ENCODE measurements at places on chromosomes 6 and 20.
A peak's percentile ranks its signal among the peaks of the same experiment; 100 is the strongest.

GRCh38 chr6:83847179-83847578 is 6.0 kb upstream of the RIPPLY2 start:
- no peak for DNase-seq

DNA sequence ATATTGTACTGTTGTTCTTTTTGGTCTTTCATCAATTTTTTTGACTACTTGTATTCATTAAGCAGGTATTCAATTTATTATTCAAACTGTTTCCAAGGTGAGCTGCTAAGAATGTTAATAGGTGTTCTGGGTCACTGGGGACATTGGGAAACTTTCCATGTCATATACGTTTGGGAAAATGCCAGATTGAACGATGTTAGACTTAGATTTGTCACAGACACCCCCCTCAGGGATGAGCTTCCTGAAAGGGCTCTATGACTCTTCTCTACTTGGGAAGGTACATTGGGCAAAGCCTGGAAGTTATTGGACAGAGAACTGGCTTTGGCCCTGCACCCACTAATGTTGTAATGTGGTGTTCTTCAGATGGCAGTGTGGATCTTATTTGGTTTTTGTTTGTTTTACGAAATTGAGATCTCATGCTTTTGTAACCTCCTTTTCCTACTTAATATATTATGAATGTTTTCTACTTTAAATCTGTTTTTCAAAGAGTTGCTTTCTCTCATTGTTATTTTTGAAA is 42.1 kb downstream of the PLCB4 start:
- DNase-seq = no peak

GRCh38 chr6:140546640-140547039 is 1172.2 kb upstream of the CITED2 start:
- DNase-seq = no peak

DNA sequence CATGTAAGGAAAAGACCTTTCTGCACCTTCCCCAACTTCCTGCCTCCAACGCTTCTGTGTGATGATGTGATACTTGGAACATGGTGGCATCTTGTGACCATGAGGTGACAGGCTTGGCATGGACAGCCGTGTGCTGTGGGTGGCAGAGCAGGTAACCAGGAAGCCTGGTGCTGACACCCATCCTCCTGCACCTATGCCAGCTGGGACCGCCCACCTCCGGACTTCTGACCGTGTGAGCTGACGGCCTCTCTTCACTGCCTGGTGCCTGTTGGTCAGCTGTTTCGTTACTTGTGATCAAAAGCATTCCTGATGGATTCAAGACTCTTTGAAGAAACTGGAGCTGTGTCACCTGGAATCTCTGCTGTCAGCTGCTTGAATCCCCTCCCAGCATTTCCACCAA is 70.3 kb downstream of the TMEM242 start:
- no peak for DNase-seq

DNA sequence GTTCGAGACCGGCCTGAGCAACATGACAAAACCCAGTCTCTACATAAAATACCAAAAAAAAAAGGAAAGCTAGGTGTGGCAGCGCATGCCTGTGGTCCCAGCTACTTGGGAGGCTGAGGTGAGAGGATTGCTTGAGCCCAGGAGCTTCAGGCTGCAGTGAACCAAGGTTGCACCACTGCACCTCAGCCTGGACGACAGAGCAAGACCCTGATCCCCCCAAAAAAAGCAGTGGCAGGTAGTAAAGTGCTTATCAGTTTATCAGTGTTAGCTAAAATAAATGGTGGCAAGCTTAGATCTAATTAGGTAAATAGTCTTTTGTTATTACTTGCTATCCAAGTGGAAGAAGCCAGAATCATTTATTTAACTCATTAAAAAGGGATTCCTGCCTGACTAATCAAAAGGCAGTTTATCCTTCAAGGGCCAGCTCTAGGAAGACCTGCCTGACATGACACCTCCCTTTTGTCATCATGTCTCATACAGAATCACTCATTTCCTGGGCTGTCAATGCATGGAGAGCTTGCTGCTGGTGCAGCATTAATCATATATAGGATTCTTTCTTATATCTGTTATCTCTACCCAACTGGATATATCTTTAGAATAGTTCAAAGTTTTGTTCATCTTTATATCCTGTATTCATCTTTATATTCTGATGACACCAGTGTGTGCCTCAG is 9.6 kb downstream of the DSTN start:
- DNase-seq = no peak

DNA sequence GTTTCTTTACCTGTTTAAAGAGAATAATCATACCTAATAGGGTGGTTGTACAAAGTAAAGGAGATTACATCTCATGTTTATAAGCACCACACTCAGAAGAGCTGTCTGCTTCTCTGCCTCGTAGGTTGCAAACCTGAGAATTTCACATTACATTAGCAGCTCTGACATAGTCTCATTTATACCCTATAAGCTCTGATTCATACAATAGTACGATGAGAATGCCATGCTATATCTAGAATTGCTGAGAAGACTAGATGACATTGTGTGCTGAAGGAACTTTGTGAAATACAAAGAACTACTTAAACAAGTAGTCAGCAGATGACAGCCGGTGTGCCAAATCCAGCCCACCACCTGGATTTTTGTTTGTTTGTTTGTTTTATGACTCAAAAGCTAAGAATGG is 121.2 kb downstream of the ADAT2 start:
- no peak for DNase-seq

DNA sequence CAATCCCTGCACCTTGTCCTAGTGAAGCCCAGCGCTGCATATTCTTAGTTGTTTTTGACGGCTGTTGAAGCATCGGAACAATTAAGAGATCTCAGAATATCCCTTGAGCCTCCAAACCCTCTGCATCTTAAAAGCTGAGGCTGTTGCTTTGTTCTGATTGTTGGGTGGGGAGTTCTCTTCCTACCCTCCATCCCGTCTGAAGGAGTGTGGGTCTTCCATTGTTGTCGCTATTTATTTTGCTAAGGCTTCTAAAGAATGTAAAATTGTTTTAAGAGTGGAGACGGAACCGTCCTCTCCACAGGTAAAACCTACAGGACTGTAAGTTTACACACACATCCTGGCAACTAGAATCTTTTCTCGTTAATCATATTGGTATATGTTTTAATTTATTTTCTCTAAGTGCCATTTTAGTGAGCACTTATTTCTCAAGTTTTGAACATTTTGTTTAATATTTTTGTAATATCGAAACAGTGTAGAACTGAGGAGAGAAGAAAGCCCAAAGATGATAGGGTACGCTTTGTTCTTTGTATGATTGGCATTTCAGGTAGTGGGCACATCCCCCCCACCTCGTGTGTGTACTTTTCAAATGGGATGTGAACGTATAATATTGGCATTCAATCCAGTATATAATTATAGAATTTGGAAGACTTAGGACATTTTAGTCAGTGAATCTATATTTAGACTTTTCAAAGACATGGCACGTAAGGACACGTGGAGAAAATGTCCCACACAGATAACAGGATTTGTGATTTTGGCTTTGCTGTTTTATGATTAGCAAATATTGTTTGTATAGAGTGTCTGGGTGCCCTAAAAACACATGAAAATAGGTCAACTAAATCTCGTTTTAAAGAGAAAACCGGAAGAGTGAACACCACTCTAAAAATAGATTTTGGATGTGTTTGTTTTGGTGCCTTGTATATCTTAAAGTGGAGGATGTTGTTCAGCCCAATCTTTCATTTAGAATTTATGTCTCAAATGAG is 1.3 kb downstream of the RNF146 start:
- DNase-seq = no peak

DNA sequence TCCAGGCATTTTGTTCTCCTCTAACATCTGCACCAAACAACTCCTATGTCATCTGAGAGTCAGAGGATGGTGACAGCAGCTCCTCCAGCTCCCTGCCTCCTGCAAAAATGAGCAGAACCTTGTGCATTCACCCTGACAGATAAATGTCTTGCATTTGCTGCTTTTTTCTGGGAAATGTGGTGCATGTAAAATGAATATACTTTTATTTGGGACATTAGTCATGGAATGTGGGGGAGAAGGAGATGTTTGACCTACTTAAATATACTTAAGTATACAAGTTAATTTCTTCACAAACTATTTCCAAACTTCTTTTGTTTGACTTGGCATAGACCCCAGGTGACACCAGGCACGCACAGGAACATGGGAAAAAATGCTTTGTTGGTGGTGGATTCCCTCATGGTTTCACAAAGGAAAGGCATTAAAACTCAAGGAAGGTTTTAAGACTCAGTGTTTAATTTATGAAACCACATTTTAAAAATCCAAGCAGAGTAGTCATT is 181.8 kb upstream of the MCHR2 start:
- DNase-seq = peak; percentile 29

GRCh38 chr6:131877999-131878789 is 70.4 kb downstream of the ENPP1 start:
- DNase-seq = no peak

DNA sequence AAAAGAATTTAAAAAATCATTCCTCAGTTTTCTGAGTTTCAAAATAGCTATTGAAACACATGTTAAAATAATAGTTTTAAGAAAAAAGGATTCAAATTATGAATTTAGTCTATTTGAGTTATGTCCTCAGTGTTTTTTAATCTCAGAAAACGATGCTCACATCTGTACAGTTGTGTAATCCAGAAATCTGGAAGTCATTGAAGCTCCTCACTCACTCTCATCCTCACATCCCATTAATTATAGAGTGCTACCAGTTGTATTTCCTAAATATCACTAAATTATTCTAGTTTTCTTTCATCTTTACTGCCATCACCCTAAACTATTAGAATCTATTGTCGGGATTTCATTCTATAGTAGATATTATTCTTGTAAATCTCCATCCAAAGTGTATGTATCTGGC is 234.7 kb upstream of the RIMS1 start:
- no peak for DNase-seq

- DNase-seq = no peak
These were observed 3.1 kb upstream of the INSM1 start for GRCh38 chr20:20364593-20365479.

- DNase-seq = no peak
These were observed 30.4 kb downstream of the HLA-DPB1 start for GRCh38 chr6:33105916-33106871.

DNA sequence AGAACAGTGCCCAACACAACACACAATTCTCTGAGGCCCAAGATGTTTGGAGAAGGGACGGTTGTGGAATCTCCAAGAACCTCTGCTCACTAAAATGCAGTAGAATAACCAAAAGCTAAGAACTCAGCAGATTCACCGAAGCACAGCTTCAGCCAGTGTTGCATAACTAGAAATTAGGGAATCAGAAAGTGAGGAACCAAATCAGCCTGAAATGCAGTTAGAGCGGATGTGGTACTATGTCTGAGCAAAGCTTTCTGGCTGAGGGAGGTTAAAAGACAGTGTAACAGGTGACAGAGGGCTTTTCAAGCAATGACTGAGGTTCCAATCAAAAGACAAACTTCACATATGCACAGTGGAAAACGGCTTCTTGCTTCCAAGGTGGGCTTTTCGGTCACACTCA is 197.9 kb upstream of the KCNK16 start:
- DNase-seq = no peak

DNA sequence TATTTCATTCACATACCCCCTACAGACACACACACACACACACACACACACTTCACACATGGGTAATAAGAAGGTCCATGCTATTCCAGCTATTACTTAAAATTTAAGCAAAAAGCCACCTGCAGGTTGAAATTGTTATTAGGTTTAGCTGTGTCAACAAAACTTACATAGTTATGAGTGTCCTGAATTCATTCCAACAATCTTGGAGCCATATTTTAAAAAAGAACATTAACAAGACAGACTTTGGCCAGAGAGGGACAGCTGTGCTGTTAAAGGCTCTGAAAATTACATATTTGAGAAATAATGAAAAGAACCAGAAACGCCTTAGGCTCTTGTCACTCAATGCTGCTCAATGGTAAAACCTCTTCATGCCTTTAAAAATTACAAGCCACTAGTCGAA is 455.3 kb downstream of the EPM2A start:
- DNase-seq = no peak

- DNase-seq = no peak
These were observed 21.6 kb downstream of the CFAP61 start for GRCh38 chr20:20073801-20074371.

- DNase-seq = no peak
These were observed at the start of gene METTL24 for GRCh38 chr6:110357664-110358552. TSS of gene METTL24 (minus strand) at chr6:110358349. CDS start at chr6:110358272, 77 bp downstream.

- no peak for DNase-seq
These were observed 88.4 kb upstream of the CEP85L start for GRCh38 chr6:118739696-118740353.

DNA sequence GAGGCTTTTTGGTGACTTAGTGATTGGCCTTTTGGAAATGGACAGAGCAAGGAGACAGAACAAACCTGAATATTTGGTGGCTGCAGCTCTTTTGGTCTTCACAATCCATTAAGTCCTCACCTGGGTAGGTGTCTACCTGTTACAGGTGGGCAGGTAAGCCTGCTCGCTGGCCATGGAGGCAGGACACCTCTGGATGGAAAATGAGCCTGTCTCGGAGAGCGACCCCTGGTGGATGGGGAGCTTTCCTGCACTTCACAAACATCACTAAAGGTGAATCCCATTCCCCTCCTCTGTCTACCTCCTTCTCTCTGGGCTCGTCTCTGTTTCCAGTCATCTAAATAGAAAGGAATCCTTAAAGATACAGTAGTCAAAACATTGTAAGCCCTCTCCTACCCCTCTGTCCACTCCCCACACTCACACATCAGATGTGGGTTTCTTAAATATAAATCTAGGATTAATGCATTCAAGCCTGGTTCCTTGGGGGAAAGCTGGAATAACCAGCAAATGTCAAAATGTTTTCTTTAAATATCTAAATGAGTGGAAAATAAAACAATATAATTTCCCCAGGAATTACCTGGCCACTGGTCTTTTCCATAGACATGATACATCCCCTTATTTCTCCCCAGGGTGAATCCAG is 304.9 kb downstream of the CDH26 start:
- DNase-seq = no peak

DNA sequence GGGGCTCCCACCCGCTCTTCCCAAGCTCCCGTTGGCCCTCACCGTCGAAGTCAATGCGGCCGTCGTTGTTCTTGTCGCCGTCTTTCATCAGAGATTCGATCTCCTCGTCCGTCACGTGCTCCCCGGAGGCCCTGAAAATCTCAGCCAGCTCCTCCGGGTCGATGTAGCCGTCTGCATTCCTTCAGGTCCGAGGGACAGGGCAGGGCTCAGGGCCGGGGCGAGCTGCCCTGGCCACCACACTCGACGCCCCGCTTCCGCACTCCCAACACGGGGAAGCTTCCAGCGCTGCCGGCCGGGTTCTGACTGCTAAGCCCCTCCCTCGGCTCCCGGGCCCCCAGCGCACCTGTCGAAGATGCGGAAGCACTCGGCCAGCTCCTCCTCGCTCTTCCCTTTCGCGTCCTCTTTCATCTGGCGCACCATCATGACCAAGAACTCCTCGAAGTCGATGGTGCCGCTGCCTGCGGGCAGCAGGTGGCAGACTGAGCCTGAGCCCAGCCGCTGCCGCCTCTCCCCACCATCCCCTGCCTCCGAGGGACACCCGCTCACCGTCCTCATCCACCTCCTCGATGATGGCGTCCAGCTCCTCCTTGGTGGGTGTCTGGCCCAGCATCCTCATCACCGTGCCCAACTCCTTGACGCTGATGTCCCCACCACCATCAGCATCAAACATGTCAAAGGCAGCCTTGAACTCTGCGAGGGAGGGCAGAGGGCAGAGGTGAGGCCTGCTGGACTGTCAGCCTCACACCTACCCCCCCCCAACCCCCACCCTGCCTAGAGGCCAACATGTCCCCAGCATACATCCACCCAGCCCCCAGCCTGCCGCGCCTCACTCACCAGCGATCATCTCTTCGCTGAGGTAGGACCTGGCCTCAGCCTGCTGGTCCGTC is 2.9 kb downstream of the TNNC2 start:
- DNase-seq = no peak
